ENCODE measurements at places on chromosomes 12 and 14. TPM values are rescaled to one million over a fixed set of nuclear protein-coding genes. Genes with fewer than 3 reads are reported as not detected.

The GALNT16 gene
- total RNA-seq: 2.8 TPM

The HOXC5 gene
- total RNA-seq: not detected

The FAM90A1 gene
- not detected for total RNA-seq

The SMCO2 gene
- 0.46 TPM for total RNA-seq

The PCNX1 gene
- total RNA-seq: 68.8 TPM

GRCh38 chr14:101132588-101132987 lies 229.1 kb upstream of the RTL1 start:
- H3K36me3 ChIP-seq: peaks cover 4% of the 10 kb centered on the region
- no peak overlapping the region for H3K4me3 ChIP-seq
- no peak overlapping the region for H3K27ac ChIP-seq
- DNase-seq: no peak
- H3K4me1 ChIP-seq: peaks cover 17% of the 10 kb centered on the region

DNA sequence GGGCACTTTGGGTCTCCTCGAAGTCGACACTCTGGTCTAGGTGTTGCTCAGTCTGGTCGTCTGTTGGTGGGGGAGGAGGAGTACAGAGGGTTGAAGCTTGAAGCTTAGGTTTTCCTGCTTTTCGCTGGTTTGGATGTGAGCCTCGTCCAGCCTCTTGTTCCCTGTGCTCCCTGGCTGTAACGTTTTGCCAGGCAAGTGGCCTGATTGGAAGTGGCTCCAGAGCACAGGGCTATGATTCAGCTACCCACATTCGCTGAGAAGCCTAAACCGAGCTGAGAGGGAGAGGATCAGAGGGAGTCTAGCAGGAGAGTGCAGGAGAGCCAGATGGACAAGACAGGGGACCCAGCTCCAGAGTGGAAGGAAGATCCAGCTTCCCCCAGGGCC lies 6.1 kb downstream of the HOXC10 start:
- no peak overlapping the region for H3K27ac ChIP-seq
- peaks cover 47% of the 10 kb centered on the region for H3K27me3 ChIP-seq
- peaks cover 54% of the 10 kb centered on the region for H3K4me1 ChIP-seq
- no peak for DNase-seq

DNA sequence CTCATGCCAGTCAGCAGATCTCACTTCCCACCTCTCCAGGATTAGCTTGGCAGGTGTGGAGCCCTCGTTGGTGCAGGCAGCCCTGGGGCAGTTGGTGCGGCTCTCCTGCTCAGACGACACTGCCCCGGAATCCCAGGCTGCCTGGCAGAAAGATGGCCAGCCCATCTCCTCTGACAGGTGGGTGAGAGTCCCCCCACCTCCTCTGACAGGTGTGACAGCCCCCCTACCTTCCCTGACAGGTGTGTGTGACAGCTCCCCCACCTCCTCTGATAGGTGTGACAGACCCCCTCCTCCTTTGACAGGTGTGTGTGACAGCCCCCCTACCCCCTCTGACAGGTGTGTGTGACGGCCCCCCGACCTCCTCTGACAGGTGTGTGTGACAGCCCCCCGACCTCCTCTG lies 26.3 kb downstream of the PAPLN start:
- peaks cover 4% of the 10 kb centered on the region for H3K36me3 ChIP-seq
- H3K27ac ChIP-seq: no peak overlapping the region
- H3K4me1 ChIP-seq: peaks cover 7% of the 10 kb centered on the region
- no peak overlapping the region for H3K4me3 ChIP-seq

GRCh38 chr12:68405343-68405781 lies 73.2 kb upstream of the MDM1 start:
- peak overlapping the region; percentile 80 for H3K27ac ChIP-seq
- no peak for DNase-seq
- no peaks in the 10 kb centered on the region for H3K36me3 ChIP-seq
- no peak overlapping the region for H3K4me3 ChIP-seq
- H3K27me3 ChIP-seq: peaks cover 3% of the 10 kb centered on the region

DNA sequence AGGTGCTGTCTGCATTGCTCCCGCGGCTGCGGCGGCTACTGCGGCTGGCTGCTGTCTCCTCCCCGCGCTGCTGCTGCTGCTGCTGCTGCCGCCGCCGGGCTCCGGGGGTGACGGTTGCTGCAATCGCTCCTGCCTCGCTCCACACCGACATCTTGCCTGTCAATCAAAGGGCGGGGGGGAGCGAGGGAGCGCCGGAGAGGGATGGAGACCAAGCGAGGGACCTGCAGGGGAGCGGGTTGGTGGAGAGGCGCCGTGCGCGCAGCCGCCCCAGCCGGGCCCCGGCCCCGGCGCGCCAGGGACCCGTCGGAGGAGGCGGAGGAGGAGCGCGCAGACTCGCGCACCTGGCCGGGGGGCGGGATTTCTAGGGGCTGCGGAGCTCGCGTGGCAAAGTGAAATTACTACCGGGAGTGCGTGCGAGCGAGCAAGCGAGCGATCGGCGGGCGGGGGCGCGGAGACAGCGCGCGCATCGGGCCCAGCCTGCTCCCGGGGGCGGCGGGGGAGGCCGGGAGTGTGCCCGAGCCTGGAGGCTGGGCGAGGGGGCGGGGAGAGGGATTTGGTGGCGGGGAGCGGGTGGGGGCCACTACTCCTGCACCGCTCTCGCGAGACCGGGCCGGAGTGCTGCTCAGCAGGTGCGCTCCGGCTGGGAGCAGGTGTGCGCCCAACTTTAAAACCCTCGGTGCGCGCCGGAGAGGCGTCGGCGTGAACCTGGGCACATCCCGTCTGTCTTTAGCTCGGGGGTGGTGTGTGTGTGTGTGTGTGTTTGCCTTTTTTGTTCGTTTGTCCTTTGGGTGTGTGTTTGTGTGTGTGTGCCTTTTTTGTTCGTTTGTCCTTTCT lies at the start of gene KSR2:
KSR2 (minus strand) TSS at position 165 of the 834 bp plus-strand sequence. CDS start 735 bp downstream, outside the sequence.
- DNase-seq: peak; percentile 57
- no peak within 1 kb of the TSS for H3K27ac ChIP-seq

- no peaks in the 10 kb centered on the region for H3K36me3 ChIP-seq
- H3K27ac ChIP-seq: no peak overlapping the region
- no peak for DNase-seq
- peaks cover 15% of the 10 kb centered on the region for H3K4me1 ChIP-seq
- H3K27me3 ChIP-seq: no peaks in the 10 kb centered on the region
These were observed 18.3 kb upstream of the LYZ start for GRCh38 chr12:69329669-69330428.

DNA sequence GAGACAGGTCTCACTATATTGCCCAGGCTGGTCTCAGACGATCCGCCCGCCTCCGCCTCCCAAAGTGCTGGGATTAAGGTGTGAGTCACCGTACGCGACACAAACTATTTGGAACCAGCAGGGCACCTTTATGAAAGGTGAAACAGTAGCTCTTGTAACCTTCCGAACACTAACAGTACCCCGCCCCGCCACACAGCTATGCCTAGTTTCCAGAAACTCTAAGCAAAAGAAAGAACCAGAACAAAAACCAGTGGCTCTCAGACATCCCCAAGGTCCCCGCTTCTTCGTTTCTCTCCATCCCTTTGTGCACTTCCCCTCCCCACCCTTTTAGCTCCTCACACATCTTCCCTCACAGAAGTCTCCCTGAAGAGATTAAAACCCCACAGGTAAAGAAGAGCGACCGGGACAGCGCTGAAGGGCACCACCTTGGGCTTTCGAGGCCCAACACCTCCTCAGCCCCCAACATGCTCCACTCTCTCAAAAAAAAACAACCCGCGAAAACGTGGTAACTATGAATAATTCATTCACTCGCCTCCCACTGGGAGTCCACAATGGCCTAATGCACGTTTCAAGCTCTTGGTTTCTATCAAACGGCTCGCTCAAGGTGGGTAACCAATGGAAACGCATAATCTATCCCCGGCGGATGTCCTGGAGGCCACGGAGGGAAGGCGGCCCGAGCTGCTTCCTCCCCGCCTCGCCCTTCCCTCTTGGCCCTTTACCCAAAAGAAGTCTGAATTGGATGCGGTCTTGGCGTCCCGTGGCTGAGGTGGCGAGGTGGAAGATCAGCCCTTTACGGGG lies 877 bp downstream of the BAG5 start:
- peaks cover 35% of the 10 kb centered on the region for H3K36me3 ChIP-seq
- peaks cover 22% of the 10 kb centered on the region for H3K27me3 ChIP-seq
- peaks cover 41% of the 10 kb centered on the region for H3K4me1 ChIP-seq
- peak overlapping the region; percentile 99 for H3K4me3 ChIP-seq
- H3K27ac ChIP-seq: peak overlapping the region; percentile 98

- H3K36me3 ChIP-seq: peaks cover 4% of the 10 kb centered on the region
- H3K27me3 ChIP-seq: peaks cover 34% of the 10 kb centered on the region
- H3K4me3 ChIP-seq: no peak overlapping the region
- H3K27ac ChIP-seq: no peak overlapping the region
- DNase-seq: peak; percentile 53
These were observed 1.4 kb downstream of the JPH4 start for GRCh38 chr14:23577004-23577681.

- DNase-seq: no peak
- H3K4me3 ChIP-seq: peak within 1 kb of the TSS; percentile 57
- H3K27ac ChIP-seq: no peak within 1 kb of the TSS
- peaks cover 49% of the 10 kb centered on the region for H3K27me3 ChIP-seq
- peaks cover 25% of the 10 kb centered on the region for H3K4me1 ChIP-seq
These were observed at the start of gene TBX5 for GRCh38 chr12:114405519-114406271. TBX5 (minus strand) TSS chr12:114406144; CDS start chr12:114403898, 2,246 bp downstream.

DNA sequence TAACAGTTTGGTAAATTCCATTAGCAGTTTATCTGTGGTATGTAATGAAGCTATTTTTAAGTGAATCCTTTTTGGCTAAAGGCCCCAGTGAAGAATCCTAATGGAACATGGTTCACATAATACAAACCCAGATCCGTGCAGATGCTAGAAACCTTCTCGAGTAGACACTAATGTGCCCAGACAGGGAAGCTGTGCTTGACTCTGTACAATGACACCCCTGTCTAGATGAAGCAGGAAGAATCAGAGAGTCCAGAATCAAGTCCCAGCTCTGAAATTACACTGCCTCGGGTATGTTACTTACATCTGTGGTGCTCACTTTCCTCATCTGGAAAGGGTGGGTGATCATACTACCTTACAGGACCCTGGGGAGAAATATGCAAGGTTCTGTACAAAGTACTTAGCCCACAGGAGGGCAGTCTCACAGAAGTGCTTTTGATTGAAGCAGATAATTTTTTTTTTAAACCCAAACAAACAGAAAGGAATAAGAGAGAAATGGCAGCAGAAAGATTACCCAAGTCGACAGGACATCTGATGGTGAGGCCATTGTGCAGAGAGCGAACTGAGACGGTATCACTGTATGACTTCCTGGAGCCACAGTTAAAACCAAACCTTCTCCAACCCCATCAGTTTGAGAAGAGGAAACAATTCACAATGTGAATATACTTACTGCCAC lies 8.5 kb downstream of the CRACR2A start:
- H3K27me3 ChIP-seq: peaks cover 1% of the 10 kb centered on the region
- no peaks in the 10 kb centered on the region for H3K36me3 ChIP-seq
- H3K4me3 ChIP-seq: no peak overlapping the region

- no peak for DNase-seq
- H3K36me3 ChIP-seq: peaks cover 1% of the 10 kb centered on the region
- H3K4me1 ChIP-seq: peaks cover 17% of the 10 kb centered on the region
- no peak overlapping the region for H3K4me3 ChIP-seq
These were observed 12.1 kb downstream of the SLC7A8 start for GRCh38 chr14:23171222-23171975.

Measured in endothelial cell (in vitro differentiated cells).